ENCODE measurements at places on chromosomes 4 and X. TPM values are rescaled to one million over a fixed set of nuclear protein-coding genes. Genes with fewer than 3 reads are reported as not detected.

The CT45A5 gene
- total RNA-seq: not detected

The CCDC158 gene
- total RNA-seq: 0.90 TPM

The MAGEA9B gene
- not detected for total RNA-seq

The SRPK3 gene
- not detected for total RNA-seq

The RTL9 gene
- 1.5 TPM for total RNA-seq

The TMEM156 gene
- total RNA-seq: 0.18 TPM

The CDKN2AIP gene
- total RNA-seq: 8.3 TPM

The TKTL1 gene
- total RNA-seq: not detected

The FAM184B gene
- not detected for total RNA-seq

The CSAG2 gene
- total RNA-seq: not detected

The PAGE2B gene
- total RNA-seq: not detected

The HUWE1 gene
- total RNA-seq: 90.0 TPM

The ARAP2 gene
- total RNA-seq: 1.5 TPM

The HPGDS gene
- total RNA-seq: not detected

The PARM1 gene
- total RNA-seq: 0.63 TPM

The BMPR1B gene
- 13.5 TPM for total RNA-seq

The SSX1 gene
- total RNA-seq: not detected

The GLRA2 gene
- total RNA-seq: not detected

The C4orf51 gene
- total RNA-seq: not detected

The KIAA0232 gene
- 28.7 TPM for total RNA-seq

The SH3RF1 gene
- 57.8 TPM for total RNA-seq

The SMIM10L2A gene
- 0.33 TPM for total RNA-seq

The FHIP1A gene
- total RNA-seq: 0.99 TPM

All from fibroblast of the aortic adventitia (primary cell).